ENCODE measurements at places on chromosomes 3 and 15.

DNA sequence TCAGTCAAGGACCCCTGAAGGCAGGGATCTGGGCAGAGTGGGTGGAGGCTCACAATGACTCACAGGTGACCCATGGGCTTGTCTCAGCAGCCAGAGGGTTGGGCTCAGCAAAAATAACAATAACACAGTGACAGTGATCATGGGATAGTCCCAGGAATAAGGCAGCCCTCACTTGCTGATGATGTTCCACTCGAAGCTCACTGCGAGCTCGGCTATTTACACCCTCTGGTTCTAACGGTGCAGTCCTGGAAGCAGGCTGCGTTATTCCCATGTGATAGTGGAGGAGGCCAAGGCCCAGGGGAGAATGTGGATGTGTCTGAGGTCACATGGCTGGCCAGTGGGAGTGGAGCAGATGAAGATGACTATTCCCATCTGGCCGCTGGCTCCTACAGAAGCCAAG lies 16.2 kb downstream of the CCDC33 start:
- no peak for DNase-seq

DNA sequence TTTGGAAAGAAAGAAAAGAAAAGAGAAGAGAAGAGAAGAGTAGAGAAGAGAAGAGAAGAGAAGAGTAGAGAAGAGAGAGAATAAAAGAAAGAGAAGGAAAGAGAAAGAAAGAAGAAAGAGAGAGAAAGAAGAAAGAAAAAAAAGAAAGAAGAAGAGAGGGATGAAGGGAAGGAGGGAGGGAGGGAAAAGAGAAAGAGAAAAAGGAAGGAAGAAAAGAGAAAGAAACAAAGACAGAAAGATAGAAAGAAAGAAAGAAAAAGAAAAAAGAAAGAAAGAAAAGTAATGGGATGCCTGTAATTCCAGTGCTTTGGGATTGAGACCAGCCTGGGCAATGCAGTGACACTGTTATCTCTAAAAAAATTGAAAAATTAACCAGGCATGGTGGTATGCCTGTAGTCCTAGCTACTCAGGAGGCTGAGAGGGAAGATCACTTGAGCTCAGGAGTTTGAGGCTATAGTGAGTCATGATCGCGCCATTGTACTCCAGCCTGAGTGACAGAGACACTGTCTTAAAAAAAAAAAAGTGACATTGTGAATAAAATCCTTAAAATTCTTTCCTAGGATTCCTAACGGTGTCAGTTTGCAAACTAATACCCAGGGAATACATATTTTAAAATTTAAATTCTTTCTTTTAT lies 1.7 kb downstream of the RASL12 start:
- DNase-seq = no peak

DNA sequence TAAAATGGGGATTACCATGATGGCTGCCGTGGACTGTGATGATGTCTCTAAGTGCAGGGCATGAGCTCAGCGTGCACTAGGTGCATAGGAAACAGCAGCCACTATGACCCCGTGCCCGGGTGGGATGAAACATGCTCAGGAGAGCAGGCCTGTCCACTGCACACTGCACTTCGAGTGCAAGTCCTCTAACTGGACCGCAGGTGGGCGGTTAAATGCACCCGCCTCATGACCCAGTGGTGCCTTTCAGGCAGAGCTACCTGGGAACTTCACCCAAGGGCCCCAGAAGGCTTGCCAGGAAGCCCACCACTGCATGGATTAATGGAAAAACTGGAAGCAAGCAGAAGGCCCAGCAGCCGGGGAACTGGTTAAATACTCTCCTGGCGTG lies 34.0 kb downstream of the PRKCD start:
- no peak for DNase-seq

DNA sequence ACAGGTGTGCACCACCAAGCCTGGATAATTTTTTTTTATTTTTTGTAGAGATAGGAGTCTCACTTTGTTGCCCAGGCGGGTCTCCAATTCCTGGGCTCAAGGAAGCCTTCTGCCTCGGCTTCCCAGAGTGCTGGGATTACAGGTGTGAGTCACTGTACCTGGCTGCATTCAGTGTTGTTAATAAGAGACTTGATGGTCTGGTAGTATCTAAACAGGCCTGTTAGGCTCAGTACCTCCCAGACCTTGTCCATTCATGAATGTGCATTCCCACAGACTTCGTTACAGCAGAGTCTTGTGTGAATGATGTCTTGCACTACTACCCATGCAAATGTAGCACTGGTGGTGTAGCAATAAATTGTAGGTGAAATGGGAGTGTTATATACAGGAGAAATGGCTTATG lies 17.7 kb downstream of the CMTM8 start:
- no peak for DNase-seq

DNA sequence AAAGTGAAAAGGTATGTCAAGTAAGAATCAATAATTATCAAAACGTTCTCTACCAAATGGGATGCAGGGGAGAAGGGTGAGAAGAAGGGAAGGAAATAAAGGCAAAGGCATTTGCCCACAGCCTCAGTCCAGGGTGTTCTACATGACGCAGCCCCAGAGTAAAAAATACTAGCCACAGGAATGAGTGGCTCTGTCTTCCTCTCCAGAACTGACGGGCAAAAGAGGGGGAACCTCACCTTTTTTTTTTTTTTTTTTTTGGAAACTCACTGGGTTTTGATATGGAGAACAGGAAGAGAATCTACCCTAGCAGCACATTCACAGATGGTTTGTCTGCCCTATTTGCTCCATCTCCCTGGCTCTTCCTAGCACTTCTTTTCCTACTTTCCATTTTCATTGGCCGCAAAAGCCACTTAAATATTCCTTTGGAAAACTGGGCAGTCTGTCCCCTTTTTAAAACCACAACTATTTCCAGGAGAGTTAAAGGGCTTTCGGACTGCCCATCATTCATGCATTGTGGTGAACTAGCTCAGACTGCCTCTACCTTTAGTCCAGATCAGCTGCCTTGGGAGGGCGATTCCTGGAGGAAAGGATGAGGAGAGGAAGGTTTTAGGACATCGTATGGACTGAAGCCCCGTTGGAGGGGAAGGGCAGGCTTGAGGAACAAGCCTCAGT lies 28.2 kb downstream of the B3GNT5 start:
- DNase-seq = no peak

- no peak for DNase-seq
These were observed 3.5 kb upstream of the MUC4 start for GRCh38 chr3:195815169-195815771.

DNA sequence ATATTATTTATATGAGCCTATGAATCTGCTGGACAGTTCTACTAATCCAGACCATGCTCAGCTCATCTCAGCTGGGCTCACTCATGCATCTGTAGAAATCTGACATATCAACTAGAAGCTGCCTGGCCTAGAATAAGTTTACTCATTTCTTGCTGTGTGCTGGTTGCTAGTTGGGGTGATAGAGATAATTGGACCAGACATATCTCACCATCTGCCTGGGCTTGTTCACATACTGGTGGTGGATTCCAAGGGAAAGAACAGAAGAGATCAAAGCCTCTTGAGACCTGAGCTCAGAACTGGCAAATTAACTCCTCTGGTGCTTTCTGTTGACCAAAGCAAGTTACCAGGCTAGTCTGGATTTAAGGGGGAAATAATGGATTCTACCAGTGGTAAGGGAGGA lies 109.1 kb downstream of the NSUN3 start:
- no peak for DNase-seq

- no peak for DNase-seq
These were observed 204.8 kb downstream of the CDIN1 start for GRCh38 chr15:36784098-36784670.

GRCh38 chr15:95919460-95919859 lies 411.0 kb upstream of the NR2F2 start:
- DNase-seq = no peak

GRCh38 chr3:35744419-35744818 lies 105.1 kb downstream of the ARPP21 start:
- no peak for DNase-seq

DNA sequence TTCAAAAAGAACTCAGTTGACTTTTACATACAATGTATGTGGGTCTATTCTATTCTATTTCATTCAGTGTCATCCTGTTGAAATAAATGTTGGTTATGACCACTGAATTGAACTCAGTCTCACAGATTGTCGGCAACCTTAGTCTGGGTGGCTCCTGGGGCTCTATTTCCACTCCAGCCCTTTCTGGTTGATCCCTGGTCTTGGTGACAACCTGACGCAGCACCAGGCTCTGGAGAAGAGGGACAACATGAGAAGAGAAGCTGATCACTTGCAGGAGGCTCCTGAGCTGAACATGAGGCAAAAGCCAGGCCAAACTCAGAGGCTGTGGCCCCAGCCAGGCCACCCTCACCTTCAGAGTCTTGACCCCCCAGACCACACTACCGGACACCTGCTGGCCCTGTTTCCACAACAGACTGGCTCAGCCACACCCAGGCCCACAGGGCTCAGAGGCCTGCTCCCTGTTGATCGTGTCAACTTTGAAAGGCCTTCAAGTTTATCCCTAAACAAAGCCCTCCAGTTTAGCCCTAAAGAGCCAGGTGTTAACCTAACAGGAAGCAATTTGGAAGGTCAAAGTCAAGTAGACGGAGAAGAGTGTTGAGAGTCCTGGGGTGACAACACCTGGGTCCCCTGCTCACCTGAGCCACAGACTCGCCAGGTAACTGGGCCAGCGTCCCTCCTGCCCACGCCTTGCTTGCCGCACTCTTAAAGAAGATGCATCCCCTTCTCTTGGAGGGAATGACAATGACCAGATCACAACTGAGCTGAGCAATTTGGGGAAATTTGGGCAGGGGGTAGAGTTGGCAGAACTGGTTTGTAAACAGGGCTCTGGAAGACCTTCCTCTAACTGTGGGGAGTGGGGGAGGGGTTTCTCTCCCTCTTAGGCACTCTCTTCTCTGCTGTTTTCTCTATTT lies 15.4 kb upstream of the MUC20 start:
- DNase-seq = no peak

DNA sequence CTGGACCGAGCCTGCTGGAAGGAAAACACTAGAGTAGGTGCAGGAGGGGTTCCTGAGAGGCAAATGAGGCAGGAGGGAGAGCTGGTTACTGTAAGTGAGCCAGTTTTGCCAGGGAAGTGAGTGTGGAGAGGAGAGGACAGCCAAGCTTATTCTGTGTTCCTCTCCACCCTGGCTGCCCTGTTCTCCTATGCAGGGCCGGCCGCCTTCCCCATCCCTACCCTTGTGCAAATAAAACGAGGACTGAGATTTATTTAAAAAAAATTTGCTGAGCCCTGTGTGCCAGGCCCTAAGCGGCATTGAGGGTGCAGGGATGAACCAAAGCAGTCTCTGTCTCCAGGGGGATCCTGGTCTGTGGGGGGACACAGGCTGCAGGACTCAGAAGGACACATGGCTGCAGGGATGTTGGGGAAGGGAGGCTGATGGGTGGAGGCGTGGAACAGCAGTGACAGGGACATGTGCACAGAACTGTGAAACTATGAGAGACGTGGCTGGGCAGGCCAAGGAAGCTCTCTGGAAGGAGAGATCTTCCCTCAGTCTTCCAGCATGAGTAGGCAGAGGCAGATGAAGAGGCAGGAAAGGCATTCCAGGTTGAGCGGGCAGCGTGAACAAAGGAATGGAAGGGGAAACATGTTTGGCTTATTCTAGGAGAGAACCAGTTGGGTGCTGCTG lies 12.1 kb downstream of the CORO2B start:
- DNase-seq = no peak

- no peak for DNase-seq
These were observed 33.2 kb upstream of the GOLGA8B start for GRCh38 chr15:34616613-34617012.

DNA sequence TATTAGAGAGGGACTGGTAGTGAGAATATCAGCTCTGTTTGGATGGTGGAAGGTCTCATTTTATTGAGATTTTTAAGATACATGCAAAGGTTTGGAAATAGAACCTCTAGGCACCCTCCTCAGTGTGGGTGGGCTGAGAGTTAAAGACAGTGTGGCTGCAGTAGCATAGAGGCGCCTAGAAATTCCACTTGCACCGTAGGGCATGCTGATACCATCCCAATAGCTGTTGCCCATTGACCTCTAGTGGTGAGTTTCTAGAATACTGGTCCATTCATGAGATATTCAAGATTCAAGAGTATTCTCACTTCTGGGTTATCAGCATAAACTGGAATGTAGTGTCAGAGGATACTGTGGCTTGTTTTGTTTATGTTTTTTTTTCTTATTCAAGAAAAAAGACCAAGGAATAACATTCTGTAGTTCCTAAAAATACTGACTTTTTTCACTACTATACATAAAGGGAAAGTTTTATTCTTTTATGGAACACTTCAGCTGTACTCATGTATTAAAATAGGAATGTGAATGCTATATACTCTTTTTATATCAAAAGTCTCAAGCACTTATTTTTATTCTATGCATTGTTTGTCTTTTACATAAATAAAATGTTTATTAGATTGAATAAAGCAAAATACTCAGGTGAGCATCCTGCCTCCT lies 87.2 kb downstream of the TGFBR2 start:
- DNase-seq = peak; percentile 19

DNA sequence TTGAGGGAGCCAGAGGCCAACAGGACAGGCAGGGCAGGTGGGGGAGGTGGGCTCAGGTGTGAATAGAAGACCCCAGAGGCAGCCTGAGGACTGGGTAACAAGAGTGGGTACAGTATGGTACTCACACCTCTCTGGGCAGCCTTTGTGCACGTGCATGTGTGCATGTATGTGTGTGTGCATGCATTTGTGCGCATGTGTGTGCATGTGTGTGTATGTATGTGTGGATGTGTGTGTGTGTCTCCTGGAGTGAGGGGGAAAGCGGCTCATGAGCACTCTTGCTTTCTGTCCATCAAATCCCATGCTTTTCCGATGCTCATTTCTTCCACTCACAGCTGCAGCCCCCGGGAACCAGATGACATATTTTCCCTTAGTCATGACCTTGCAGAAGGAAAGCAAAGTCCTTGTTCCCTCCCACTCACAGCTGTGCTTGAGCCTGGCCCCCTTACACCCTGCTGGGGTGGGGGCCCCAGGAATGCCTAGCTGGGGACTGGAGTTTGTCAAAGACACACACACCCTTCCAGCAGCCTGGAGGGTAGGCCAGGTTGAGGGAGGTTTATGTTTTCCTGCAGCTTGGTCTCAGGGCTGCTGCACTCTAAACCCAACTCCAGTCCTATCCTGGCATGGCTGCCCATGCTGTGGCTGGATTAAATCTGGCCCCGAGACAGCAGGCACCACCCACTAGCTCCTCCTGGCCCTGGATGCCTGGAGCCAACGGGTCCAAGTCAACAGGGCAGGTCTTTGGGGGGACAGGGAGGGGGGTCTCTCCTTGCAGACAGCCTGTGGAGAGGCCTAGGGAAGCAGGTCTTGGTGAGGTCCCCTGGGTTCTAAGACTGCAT lies 22.5 kb downstream of the CCDC33 start:
- DNase-seq = no peak

- no peak for DNase-seq
These were observed 151.6 kb downstream of the SLCO3A1 start for GRCh38 chr15:92005154-92005553.

- no peak for DNase-seq
These were observed 836.1 kb upstream of the CFAP20DC start for GRCh38 chr3:59885899-59886400.

GRCh38 chr3:189908646-189909045 lies 212.1 kb downstream of the P3H2 start:
- DNase-seq = no peak

- no peak for DNase-seq
These were observed 112.3 kb downstream of the WDR76 start for GRCh38 chr15:43939070-43939469.

GRCh38 chr3:84759361-84759760 lies 199.4 kb upstream of the CADM2 start:
- DNase-seq = no peak
